ENCODE measurements at places on chromosomes 1 and 21. TPM values are rescaled to one million over a fixed set of nuclear protein-coding genes. Genes with fewer than 3 reads are reported as not detected.

Gene NUDT4B
- 54.2 TPM for total RNA-seq

Gene CCDC190
- 11.8 TPM for total RNA-seq

Gene CD1B
- total RNA-seq, result not detected

Gene NID1
- 158 TPM for total RNA-seq

Gene BMP8B
- total RNA-seq, result 2.7 TPM

Gene PDZK1IP1
- total RNA-seq, result 2.1 TPM

Gene LTN1
- total RNA-seq, result 54.5 TPM

Gene HSD11B1
- total RNA-seq, result 1.1 TPM
